ENCODE measurements at places on chromosomes 11 and 22. TPM values are rescaled to one million over a fixed set of nuclear protein-coding genes. Genes with fewer than 3 reads are reported as not detected.

Gene NOX4
- total RNA-seq, result 37.7 TPM

Gene EIF3D
- total RNA-seq, result 360 TPM

Gene NXPE4
- total RNA-seq, result not detected

Gene CRYBA4
- not detected for total RNA-seq

Gene FAM83F
- 0.18 TPM for total RNA-seq

Gene OR52B2
- total RNA-seq, result not detected

Gene KRTAP5-7
- total RNA-seq, result not detected

Gene GDPD4
- not detected for total RNA-seq

Gene YPEL1
- total RNA-seq, result 8.7 TPM

Gene KCNJ11
- total RNA-seq, result 1.0 TPM

Gene SLC5A1
- total RNA-seq, result not detected

Gene CASP4
- 1,759 TPM for total RNA-seq

Gene PRG3
- not detected for total RNA-seq

Gene GUCY1A2
- total RNA-seq, result 1.4 TPM

Gene APOA5
- not detected for total RNA-seq

Gene RGL4
- total RNA-seq, result not detected

Gene PAX6
- not detected for total RNA-seq

Gene FDX1
- 12.3 TPM for total RNA-seq

Gene CRYBB3
- 0.58 TPM for total RNA-seq

Gene SCGB2A2
- total RNA-seq, result not detected

Gene RTN4RL2
- 0.23 TPM for total RNA-seq

Gene DRD2
- not detected for total RNA-seq

Gene OAF
- total RNA-seq, result 52.4 TPM
